ENCODE measurements at places on chromosomes 16 and 17.
A peak's percentile ranks its signal among the peaks of the same experiment; 100 is the strongest.

GRCh38 chr17:8073627-8074484, 13.7 kb downstream of the ALOX12B start:
- peak; percentile 69 for DNase-seq

- no peak for DNase-seq
Observed at GRCh38 chr17:14149751-14150150, 80.4 kb downstream of the COX10 start.

DNA sequence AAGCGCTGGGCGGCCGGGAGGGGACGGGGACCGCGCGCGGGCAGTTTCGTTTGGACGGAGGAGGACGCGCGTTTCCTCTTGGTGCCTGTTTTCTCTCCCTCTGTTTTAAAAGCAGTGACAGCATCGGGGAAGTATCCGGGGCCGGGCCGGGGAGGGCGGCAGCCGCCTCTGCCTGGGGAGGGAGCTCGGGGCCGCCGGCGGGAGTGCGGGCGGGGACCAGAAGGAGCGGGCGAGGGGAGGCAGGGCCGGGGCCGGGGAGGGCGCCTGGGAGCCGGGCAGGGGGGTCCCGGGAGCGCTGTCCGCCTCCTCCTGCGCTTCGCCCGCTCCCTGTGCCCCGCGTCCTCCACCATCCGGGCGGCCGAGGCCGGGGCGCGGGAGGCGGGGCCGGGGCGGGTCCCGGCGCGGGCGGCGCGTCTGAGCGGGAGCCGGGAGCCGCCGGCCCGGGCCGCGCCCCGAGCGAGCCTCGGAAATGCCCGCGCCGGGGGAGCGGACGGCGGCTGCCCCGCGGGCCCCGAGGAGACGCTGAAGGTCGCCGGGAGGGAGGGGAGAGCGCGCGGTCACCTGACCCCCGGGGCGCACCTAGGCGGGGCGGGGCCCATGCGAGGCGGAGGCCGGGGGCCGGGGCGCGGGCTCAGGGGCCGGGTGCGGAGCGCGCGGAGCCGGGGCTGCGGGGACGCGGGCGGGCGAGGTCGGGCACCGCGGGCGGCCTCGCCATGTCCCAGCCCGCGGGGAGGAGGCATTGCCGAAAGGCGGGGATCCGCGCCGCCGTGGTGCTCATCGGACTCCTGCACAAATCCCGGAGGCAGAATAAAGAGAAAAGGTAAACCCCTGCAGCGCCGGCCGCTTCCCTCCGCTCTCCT, 57.3 kb downstream of the RAP1GAP2 start:
- no peak for DNase-seq

DNA sequence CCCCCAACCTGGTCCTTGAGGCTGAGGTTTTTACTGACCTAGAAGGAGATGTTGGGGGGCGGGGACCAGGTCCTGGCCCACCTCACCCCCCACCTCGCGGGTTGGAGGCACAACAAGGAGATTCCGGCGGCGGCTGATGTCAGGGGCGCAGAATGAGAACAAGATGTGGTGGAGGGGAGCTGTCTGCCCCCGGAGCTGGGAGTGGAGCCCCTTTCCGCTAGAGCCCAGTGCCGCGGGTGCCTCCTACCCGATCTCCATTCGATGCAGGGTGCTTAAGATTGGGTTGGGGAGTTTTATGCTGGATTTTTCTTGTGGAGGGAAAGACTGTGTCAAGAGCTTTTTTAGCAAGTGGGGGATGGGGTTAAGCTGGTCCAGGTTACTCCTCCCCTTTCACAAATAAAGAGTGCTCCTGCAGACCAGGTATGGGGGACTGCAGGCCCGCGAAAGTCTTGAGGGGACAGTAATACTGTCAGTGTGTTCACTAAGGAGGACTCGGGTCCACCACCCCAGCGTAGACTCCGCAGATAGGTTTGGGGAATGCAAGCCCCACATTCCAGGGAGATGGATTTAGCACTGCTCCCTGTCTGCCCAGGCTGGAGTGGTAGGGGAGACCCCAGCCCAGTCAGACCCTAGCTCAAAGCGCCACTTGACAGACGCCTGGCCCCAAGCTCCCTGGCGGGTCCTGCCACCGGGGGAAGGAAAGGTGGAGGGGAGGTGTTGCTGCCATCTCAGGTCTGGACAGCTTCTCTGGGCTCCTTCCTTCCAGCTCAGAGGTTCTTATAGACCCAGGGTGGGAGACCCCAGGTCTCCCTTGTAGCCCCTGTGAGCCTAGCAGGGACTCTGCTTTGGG, 2.0 kb downstream of the CACNA1G start:
- DNase-seq = no peak

- no peak for DNase-seq
Observed at GRCh38 chr16:22672830-22673210, 141.1 kb upstream of the HS3ST2 start.
